Fibroblast of skin of left biceps (primary cell): ENCODE measurements at places on chromosomes 5 and 9.
A peak's percentile ranks its signal among the peaks of the same experiment; 100 is the strongest.

GRCh38 chr5:97576956-97577355, 393.9 kb upstream of the RIOK2 start:
- DNase-seq = no peak

DNA sequence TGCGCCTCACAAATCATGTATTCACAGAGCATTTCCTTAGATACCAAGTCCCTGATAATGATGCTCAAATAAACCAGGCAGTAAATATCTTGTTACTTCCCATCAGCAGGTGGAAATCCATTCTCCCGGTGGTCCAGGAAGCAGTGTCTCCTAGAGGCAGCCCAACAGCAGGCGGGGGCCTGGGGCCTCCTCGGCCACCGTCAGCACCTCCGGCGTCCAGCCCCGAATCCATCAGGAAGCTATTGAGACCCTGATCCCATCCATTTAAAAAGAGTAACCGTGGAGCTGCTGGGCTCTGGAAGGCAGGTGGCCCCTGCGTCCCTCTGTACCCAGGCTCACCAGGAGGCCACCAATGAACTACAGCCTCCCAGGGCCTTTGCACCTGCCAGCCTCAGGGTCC, 54.0 kb downstream of the VAV2 start:
- DNase-seq = no peak

DNA sequence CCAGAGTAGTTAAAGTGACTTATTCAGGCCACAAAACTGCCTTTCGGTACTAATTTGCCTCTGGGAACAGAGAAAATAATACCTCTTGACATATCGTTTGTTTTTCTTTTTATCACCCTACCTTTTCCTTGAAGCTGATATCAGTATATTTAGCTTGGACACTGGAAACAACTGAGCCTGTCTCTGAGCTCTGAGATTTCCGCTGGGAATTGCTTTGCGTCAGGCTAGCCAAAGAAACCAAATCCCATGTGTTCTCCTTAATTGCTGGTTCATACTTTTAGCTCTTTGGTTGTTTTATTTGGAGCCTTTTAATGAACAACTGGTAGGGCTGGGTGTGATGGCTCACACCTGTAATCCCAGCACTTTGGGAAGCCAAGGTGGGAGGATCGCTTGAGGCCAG, 30.3 kb upstream of the SNAPC3 start:
- no peak for DNase-seq

GRCh38 chr5:111505096-111505495, 7.2 kb downstream of the STARD4 start:
- DNase-seq = no peak

GRCh38 chr9:91790917-91791316, 159.1 kb downstream of the ROR2 start:
- no peak for DNase-seq

GRCh38 chr9:117278471-117279035, 136.3 kb downstream of the ASTN2 start:
- DNase-seq = no peak

- no peak for DNase-seq
Measured at GRCh38 chr5:174022384-174023095, 23.0 kb upstream of the NSG2 start.

DNA sequence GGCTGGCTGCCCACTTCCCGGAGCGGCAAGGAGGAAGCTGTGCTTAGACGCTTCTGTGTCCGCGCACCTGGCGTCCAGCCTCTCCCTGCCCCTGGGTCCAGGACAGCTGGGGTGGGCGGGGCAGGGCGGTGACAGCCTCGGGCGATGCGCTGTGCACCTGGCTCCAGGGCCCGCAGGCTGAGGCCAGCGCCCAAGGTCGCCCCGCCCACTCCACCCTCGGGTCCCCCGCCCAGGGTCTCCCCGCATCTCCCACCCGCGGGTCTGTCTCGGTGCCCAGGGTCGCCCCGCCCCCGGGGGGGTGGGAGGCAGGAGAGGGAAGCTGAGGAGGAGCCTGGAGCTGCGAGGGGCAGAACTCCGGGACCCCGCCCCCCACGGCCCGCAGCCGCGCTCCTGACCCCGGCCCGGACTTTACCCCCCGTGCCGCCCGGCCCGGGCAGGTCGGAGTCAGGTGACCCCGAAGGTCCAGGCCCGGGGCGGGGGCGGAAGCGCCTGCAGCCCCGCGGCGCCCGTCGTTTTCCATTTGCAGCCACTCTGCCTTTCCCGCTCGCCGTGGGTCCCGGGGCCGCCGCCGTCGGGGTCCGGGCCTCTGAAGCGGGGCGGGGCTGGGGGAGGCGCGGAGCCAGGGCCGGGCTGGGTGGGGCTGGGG, at the start of gene ENTPD8:
ENTPD8 (minus strand) TSS at position 69 of the 646 bp plus-strand sequence. CDS start 3,072 bp downstream, outside the sequence.
- no peak for DNase-seq

GRCh38 chr5:133469252-133469651, 143.1 kb downstream of the FSTL4 start:
- DNase-seq = no peak

DNA sequence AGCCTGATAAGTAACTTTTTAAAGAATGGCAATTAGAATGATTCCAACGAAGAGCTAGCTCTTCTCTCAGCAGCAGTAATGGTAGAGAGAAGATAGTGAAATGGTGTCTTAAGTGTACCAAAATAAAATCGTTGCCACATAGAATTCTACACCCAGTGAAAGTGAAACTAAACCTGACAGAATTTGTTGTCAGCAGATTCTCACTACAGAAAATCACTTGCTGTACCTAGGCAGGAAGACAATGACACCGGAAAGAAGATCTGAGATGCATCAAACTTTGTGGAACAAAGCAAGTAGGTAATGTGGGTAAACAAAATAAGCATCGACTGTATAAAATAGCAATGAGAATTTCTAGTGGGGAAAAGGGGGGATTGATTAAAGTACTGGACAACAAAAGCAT, 20.7 kb upstream of the EBF1 start:
- no peak for DNase-seq

- no peak for DNase-seq
Measured at GRCh38 chr5:38655691-38656090, 99.2 kb upstream of the LIFR start.

- DNase-seq = no peak
Measured at GRCh38 chr5:1270426-1270825, 24.4 kb downstream of the TERT start.

GRCh38 chr9:34510497-34511468, 12.0 kb downstream of the ENHO start:
- DNase-seq = no peak

DNA sequence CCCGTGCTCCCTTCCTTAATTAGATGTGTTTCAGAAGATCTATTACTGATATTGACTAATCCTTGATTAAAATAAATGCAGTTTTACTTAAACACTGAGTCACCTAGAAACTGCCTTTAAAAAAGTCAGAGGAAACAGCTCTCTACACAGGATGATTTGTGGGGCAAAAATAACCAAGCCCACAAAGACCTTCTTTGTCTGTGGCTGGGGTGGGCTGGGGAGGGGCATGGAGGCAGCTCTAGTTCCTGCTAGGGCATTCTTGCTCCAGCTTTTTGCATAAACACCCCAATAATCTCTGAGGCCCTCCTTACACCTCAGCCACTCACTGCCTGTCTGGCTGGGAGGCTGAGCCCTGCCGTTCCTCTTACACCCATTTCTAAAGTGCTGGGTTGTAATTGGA, 227.6 kb upstream of the DAP start:
- DNase-seq = no peak

DNA sequence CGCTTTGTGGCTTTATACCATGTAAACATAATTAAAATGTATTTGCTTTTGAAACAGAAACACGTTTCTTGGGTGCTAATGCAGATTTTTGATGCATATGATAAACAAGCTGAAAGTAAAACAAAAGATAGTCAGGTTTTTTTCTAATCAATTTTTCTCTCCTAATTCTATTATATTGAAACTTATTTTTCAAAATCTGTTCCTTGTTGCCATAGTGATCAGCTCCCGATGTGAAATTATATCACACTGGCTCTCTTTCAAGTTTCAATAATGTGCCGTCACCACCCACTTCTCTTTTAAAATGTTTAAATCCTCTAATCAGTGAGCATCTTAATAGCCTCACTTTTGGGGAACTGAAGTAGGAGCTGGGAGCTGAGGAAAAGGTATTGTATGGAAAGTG, 36.4 kb upstream of the DAPK1 start:
- DNase-seq = no peak

DNA sequence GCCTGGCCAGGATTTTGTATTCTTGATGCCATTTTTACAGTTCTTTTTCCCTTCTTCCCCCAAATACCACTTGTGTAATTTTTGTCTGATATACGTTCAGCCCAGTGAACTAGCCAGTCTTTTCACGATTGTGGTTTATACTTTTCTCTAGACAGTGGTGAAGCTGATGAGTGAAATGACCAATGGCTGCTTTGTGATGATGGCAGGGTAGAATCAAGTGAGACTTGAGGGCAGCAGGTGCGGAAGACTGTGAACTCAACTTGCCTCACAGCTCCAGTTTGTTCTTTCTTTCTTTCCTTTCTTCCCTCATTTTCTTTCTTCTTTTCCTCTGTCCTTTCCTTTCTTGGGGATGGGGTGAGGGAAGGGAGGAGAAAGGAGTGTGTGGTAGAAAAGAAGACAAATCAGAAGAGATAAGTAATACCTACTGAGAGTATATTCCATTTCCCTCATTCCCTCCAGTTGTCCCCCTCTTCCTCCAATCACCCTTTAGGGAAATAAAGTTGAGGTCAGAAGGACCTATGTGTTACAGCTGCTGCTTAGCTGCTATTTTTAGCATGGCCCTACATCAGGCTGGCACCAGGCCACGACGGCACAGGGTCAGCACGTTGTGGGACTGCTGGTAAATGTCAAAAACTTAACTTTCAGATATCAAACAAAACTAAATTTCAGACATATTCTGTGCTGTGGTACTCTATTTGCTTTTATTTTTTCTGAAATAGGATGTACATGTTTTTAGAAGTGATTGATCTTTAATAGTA, 12.3 kb downstream of the ZSWIM6 start:
- no peak for DNase-seq

- peak; percentile 65 for DNase-seq
Measured at GRCh38 chr5:123752552-123753179, 240.7 kb downstream of the CSNK1G3 start.

DNA sequence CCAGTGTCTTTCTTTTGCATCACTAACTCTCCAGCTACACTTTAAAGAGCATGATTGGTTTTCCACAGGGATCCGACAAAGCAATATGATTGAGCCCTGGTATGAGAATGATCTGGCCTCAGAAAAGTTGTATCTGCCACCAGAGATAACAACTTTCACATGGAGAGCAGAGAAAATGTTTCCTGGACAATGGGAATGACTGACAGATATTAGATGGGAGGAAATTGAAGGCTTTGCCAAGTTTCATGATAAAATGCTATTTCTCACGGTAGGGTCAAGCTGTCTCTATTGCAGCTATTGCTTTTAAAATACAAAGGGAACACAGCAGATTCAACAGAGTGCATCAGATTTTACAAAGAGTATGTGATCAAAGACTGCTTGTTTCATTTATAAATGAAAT, 56.4 kb upstream of the GLIS3 start:
- no peak for DNase-seq

DNA sequence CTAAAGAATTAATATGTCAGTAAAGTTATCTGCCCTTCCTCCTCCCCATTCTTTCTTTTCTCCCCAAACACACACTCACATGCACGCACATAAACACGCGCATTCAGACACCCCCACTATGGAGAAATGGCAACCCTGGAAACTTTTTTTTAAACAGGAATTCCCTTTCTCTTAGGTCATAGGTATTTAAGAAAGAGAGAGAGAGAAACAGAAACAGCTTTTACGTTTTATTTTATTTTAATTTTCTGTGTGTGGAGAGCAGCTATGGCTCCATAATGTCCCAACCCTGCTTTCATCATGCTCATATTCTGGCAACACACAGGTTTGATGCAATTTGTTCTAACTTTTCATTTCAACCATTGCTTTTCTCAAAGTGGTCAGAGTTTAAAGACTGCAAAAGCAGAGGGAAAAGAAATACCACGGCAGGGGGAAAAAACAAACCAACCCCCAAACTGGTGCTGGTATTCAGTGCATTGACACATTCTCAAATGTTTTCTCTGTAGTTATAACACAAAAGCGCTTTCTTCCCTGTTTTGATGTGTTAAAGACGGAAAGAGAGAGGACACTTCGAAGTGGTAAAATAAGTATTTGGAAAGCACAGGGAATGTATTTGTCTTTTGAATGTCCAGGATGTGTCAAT, 126.0 kb upstream of the TMEM161B start:
- DNase-seq = no peak

- peak; percentile 27 for DNase-seq
Measured at GRCh38 chr5:127757576-127757975, 54.4 kb downstream of the CCDC192 start.

DNA sequence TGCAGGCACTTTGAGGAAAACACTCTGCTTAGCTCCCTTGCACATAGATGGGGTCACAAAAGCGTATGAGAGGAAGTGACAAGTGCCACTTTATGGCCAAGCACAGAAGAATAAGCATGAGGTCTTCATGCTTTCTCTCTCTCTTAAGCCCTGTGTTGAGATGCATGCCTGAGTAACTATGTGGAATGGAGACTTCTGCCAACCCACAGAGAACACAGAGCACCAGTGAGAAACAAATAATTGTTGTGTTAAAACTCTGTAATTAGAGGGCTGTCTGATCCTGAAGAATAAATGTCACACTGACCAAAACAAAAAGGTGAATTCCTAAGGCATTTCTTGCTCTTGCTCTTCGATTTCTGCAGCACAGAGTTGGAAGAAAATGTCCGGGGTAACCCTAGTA, 488.5 kb downstream of the CTNND2 start:
- DNase-seq = no peak

- DNase-seq = no peak
Measured at GRCh38 chr5:37991301-37992299, 151.8 kb upstream of the GDNF start.

DNA sequence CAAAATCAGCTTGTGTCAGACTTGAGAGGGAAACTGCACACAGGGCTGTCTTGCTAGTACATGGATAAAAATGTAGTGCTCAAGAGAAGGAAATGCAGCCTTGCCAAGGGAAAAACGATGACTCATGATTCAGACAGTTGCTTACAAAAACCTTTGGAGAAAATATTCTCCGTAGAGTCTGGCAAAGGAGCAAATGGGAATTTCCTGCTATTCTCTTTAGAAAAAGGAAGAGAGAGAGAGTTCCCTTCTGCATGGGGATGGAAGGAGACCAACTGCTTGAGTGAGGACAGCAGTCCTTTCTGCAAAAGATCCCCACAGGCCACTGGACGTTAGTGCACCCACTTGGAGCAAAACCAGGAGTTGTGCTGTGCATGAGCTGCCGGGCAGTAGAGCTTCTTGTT, 7.6 kb downstream of the IFNB1 start:
- DNase-seq = peak; percentile 89

DNA sequence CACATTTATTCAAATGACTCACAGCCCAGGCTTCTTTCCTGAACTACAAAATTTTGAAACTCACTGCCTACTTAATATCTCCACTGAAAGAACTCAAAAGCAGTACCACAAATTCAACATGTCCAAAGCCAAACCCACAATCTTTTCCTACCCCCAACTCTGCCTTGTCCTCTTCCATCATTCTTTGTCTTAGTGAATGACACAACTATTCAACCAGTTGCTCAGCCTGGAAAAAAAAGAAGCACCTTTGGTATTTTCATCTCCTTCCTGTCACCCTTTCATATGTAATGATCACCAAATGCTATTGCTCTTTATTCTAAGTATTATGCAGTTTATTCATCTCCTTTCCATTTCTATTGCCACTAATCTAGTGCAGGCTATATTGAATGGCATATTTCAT, 216.3 kb downstream of the TMEM232 start:
- no peak for DNase-seq

- DNase-seq = no peak
Measured at GRCh38 chr5:93654676-93655075, 71.7 kb downstream of the NR2F1 start.

GRCh38 chr5:41708604-41708940, 161.7 kb downstream of the OXCT1 start:
- DNase-seq = no peak
